ENCODE measurements at places on chromosomes 7 and 10.

DNA sequence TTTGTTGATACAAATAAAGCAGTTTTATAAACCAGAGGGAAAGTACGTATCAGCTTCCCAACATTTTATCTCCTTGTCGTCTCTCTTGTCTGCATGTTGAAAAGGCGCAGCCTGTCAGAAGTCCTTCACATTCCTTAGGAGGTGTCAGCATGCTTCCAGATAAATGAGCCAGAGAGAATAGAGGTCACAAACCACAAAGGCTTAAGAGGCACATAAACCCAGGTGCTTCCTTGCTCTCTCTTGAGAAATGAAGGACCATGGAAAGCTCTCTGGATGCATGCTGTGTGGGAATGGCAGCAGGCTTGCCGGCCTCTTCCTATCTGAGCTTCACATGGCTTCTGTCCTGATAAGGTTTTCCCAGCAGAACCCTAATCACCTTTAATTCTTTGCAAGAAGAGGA lies 448.5 kb downstream of the XPNPEP1 start:
- DNase-seq, result no peak

GRCh38 chr7:18191862-18192625 lies 164.4 kb upstream of the PRPS1L1 start:
- DNase-seq, result no peak

GRCh38 chr10:97601268-97602215 lies 12.0 kb downstream of the C10orf62 start:
- no peak for DNase-seq

- DNase-seq, result no peak
These were observed 74.5 kb upstream of the LEP start for GRCh38 chr7:128166603-128167041.

GRCh38 chr10:14326581-14326980 lies 4.1 kb downstream of the FRMD4A start:
- DNase-seq, result no peak

DNA sequence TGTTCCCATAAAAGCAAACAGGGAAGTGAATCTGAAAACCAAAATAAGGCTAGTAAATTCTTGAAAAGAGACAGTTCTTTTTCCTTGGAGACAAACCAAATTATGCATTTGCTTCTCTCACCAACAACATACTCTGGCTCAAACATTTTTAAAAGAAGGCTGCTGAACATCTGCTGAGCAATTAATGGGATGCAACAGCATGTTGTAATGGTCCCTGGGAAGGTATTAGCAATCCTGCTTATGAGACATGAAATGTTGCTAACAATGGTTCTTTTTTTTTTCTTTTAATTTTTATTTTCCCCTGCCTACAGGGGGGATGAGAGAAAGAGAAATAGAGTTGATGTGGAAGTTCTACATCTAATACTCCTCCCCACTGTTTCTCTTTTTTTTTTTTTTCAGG lies 572.1 kb downstream of the SORCS1 start:
- DNase-seq, result no peak

Measured in T-helper 2 cell treated with Interferon-gamma antibody and Interleukin-4, amounts not matched to agents 5 μg/mL and 100 μg/mL, for 36 hours (primary cell).